ENCODE measurements at places on chromosomes 12 and 14.

DNA sequence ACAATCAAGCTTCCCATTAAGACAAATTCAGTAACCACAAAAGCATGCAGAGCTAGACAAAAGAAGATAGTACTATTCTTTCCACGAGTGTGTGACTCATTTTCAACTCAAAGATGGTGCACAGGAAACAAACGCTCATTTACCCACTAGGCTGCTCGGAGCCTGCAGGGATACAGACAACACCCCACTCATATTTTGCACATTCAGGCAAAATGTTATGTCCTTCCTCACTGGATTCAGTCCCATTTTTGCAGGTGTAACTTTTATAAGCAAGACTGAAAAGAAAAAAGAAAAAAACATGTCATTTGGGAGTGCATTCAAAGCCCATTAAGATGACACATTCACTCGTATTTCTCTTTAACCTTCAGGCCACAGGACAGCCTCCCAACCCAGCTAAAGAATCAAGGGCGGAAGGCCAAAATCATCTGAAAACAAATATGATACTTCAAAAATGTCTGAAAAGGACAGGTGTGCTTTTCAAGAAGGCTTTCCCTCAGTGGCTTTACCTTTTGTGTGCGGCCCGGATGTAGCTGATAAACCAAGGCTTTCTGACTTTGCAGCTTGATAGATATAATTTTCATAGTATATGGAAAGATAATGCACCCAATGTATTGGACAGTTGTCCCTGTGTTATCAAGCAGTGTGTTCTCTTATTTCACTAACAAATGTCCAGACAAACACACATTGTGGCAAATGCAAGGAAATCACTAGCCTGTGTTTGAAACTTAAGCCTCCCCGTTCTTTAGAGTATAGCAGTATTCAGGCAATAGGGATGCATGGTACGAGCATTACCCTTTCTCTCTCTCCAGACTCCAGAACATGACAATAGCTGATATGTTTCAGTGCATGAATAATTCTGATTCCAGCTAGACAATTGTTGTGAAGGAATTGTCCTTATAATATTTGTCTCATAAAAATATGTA is 147.8 kb upstream of the KRR1 start:
- DNase-seq, result no peak

DNA sequence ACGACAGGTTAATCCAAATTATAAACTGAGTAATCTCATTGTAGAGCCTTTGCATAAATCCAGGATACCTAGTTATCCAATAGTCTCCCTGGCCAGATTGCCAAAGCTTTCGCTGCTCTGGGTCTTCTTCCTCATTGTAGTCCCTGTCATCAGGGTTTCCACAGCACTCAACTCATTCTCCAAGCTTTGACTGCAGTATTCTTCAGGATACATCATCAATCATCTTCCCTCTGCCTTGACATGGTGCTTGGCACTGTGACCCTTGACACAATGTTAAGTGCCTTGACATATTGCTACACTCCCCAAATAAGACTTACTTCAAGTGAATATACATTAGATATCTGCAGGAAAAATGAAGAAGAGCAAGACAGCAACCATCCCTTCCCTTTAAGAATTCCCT is 60.1 kb upstream of the RESF1 start:
- no peak for DNase-seq

GRCh38 chr12:75690296-75690955 is 179.0 kb upstream of the KRR1 start:
- peak; percentile 91 for DNase-seq

DNA sequence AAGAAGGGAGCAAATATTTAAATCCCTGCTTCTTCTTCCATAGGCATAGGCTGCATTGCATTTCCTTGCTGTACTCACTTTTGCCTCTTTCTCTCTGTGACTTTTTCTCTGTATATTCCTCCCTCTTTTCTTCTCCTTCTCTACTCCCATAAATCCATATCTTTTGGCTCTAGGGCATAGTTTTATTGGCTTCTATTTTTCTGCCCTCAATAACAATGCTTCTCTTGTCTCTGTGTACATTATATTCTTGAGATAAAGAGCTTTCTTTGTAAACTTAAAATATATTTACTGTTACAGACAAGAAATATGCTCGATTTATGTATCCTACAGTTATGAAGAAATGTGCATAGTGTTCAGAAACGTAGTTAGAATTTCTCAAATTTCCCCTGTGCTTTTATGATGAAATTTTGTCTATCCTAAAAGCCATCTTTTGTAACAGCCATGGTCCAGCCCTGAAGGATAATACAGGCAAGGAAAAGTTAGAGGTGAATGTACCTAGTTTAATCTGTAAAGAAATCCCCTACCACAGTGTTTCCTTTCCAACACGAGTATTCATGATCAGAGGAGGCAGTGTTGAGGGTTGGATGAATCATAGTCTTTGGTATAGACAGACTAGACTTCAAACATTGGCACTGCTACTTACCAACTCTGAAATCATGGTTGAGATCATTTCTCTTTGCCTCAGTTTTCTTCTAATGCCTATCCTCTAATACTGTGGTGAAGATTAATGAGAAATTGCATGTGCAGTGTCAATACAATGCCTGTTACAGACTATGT is 173.3 kb upstream of the FAR2 start:
- no peak for DNase-seq

- DNase-seq, result no peak
Observed at GRCh38 chr12:124484526-124484953, 82.9 kb downstream of the NCOR2 start.

GRCh38 chr12:110780448-110780847 is 37.8 kb upstream of the PPP1CC start:
- DNase-seq, result no peak

- DNase-seq, result no peak
Observed at GRCh38 chr12:54974279-54974678, 10.3 kb downstream of the TESPA1 start.

DNA sequence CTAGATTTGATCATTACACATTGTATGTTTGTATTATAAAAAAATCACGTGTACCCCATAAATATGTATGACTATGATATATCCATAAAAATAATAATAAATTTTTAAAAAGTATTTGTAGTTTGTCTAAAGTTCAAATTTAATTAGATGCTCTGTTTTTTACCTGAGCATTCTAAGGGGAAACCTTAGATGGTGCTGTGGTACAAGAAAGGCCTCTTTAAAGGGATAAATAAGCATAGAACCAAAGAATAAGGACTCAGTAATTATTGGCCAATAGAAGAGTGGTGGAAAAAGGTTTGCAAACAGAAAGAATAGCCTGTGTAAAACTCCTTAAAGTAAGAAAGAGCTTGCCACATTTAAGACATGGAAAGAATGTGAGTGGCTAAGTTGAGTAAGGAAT is 580.1 kb upstream of the SEL1L start:
- DNase-seq, result no peak

DNA sequence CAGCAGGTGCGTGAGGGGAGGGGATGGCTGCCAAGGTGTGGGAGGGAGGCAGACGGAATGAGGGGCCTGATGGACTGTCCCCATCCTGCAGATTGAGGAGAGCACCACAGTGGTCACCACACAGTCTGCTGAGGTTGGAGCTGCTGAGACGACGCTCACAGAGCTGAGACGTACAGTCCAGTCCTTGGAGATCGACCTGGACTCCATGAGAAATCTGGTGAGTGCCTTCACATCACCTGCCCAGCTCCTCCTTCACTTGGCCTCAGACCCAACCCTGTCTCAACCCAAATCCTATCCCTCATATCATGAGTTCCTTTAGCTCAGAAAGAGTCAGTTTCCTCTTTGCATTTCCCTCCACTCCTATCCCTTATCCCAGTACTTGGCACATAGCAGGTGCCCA is 2.7 kb downstream of the KRT18 start:
- no peak for DNase-seq

GRCh38 chr12:6292606-6293005 is 17.9 kb upstream of the PLEKHG6 start:
- DNase-seq, result no peak

- DNase-seq, result peak; percentile 58
Observed at GRCh38 chr14:90641168-90641567, 175.1 kb downstream of the TTC7B start.

GRCh38 chr14:101730626-101731186 is 30.8 kb upstream of the PPP2R5C start:
- peak; percentile 79 for DNase-seq

All from vagina (tissue), 2 donors.